GM04504 (cell line): ENCODE measurements at places on chromosomes 2 and 18.

DNA sequence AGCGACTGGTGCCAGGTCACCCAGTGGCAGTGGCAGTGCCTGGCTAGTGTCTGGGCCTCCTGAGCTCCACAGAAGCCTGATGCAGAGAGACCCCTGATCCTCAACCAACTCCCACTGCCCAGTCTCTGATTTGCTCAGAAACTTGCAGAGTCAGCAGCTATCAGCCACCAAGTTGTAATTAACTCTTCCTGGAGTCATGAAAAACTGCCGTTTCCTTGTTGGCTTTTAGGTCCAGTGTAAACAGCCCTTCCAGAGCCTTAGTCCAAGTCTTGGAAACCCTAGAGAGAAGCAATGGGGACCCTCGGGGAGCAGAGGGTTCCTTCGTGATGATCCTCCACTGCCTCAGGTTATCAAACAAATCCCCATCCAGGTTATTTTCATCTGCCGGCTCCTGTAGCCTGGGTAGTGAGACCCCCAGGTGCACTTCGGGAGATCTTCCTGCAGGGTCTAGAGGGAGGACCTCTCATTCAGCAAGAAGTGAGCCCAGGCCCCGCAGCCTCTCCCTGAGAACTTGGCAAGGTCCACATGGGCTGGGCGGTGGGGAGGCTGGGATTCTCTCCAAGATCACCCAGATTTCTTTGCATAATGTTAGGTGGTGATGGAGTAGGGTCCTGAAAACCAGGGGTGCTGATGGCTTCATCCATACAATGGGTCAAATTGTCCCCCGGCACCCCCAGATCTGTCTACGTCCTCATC, 137.7 kb upstream of the HDAC4 start:
- no peak for DNase-seq

GRCh38 chr2:88211809-88212154, 41.6 kb downstream of the THNSL2 start:
- DNase-seq: no peak

- no peak for DNase-seq
These were observed 393.9 kb downstream of the LRRTM1 start for GRCh38 chr2:79910643-79911042.

DNA sequence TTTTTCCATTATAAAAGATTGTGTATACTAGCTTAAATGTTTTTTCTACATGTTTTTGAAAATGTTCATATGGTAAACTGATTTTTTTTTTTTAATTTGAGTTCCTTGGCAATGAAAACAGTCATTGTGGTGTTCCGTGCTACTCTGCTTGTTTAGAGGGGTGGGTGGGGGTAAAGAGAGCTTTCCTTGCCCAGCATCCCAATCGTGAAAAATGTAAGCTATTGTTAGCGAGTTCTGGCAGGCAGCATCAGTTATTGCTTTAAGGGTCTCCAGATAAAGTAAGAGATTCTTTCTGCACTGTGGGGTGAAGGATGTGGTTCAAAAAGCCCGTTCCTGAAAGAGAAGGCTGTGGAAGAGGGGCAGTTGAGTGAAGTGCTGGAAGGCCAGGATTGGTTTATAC, 118.4 kb downstream of the TANC1 start:
- DNase-seq: no peak

- DNase-seq: no peak
These were observed 309.3 kb downstream of the ZNF521 start for GRCh38 chr18:25042641-25043051.

DNA sequence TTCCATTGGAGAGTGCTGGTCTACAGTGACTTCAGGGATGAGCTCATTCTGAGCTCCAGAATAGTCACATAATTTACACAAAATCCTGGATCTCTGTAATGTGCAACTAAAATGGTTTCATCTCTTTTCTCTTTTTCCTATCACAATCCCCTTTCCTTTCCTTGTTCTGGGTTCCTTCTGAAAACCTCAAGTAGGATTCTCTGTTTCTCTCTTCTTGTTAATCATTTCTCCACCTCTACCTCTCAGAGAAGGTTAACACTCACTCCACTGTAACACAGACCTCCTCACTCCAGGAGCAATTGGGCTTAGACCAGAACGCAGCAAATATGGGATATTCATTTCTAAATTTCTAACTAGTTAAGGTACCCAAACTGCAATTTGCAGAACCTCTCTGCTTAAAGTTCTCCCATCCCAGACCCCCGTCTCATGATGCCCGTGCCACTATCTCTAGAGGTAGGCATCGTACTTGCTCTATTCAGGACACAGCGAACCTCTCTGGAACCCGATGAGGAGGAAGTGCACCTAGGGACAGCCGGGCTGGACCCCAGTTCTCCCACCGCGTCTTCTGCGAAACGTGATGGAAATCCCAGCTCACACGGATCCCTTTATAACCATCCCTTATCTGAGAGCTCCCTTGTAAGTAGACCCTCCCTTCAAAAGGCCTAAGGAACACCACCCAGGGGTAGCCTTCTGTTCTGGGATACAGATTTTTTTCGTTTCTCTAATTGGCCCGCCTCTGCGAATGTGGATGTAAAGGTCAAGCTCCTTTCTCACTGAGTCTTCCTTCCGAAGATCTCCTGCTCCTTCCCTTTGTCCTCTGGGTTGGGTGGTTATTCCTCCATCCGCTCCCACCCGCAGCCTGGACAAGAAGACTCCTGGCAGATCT, 1.3 kb downstream of the FOXI3 start:
- DNase-seq: no peak

- no peak for DNase-seq
These were observed 10.8 kb upstream of the ALPP start for GRCh38 chr2:232367591-232368233.

GRCh38 chr2:102621630-102622029, 2.3 kb downstream of the SLC9A2 start:
- DNase-seq: no peak

DNA sequence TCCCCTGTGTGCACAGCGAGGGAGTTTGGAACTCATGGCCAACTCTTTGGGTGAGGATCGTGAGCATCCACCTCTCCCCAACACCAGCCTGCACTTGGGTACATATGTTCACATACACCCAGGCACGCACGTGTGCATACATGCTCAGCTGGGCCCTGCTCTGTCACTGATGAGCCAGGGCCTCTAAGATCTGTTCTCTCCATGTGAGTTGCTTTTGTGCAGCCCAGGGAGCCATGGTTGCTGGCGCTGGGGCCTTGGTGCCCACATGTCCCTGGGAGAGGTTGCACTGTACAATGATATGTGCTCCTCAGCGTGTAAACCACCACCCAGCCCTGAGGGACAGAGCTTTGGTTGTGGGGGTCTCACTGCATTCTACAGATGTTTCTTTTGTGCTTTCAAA, 44.1 kb downstream of the KLHL29 start:
- DNase-seq: no peak

DNA sequence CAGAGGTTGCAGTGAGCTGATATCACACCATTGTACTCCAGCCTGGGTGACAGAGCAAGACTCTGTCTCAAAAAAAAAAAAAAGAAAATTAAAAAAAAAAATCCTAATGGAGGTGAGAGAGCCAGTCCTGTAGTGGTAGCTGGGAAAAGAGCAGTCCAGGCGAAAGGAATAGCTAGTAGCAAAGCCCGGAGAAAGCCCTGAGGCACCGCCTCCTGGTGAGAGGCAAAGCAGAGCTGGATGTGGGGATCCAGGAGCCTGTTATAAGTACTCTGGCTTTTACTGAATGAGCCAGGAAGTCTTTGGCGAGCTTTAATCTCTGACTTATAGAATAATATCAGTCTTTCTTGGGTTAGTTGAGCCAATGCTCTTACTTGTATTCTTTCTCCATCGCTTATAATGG, 6.6 kb upstream of the KLHL23 start:
- no peak for DNase-seq

DNA sequence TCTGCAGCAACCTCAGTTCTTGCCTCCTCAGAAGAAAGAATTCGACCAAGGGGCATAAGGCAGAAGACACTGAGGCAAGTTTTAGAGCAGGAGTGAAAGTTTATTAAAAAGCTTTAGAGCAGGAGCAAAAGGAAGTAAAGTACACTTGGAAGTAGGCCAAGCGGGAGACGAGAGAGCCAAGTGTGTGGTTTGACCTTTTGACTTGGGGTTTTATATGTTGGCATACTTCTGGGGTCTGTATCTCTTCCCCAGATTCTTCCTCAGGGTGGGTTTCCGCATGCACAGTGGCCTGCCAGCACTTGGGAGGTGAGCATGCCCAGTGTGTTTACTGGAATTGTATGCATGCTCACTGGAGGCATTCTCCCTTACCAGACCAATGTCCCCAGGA, 59.3 kb upstream of the ANKRD44 start:
- DNase-seq: no peak

GRCh38 chr2:132747046-132747445, 77.0 kb upstream of the LYPD1 start:
- DNase-seq: no peak

DNA sequence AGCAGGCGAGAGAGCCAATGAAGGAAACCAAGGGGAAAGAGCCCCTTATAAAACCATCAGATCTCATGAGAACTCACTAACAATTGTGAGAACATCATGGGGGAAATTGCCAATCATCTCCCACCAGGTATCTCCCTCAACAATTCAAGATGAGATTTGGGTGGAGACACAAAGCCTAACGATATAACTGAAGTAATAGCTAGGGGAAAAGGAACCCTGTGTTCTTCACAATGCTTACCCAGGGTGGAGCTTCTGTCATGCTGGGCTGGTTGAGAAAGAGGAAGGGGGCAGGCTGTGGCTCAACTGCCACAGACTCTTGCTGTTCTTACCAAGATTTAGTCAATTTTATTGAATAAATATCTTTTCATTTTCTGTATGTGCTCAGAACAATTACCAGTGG, 392.1 kb upstream of the HS6ST1 start:
- no peak for DNase-seq

DNA sequence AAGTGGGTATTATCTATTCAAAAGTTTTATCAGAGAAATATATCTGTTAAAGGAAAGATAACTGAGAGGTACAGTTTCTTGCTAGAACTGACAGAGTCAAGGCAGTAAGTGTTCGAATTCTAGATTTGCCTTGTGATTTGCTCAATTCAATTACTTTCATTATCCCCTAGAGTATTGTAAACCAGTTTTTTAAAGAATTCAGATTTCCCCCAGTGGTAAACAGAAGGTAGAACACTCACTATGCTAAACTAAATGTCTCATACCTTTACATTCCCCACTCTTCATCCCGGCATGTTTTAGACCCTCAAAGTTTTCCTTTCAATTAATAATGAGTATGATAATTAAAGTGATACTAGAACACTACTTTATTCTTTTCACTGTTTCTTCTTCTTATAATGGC, 28.6 kb downstream of the TTC21B start:
- DNase-seq: no peak

- DNase-seq: no peak
These were observed 742 bp downstream of the PXDN start for GRCh38 chr2:1743396-1744150.

DNA sequence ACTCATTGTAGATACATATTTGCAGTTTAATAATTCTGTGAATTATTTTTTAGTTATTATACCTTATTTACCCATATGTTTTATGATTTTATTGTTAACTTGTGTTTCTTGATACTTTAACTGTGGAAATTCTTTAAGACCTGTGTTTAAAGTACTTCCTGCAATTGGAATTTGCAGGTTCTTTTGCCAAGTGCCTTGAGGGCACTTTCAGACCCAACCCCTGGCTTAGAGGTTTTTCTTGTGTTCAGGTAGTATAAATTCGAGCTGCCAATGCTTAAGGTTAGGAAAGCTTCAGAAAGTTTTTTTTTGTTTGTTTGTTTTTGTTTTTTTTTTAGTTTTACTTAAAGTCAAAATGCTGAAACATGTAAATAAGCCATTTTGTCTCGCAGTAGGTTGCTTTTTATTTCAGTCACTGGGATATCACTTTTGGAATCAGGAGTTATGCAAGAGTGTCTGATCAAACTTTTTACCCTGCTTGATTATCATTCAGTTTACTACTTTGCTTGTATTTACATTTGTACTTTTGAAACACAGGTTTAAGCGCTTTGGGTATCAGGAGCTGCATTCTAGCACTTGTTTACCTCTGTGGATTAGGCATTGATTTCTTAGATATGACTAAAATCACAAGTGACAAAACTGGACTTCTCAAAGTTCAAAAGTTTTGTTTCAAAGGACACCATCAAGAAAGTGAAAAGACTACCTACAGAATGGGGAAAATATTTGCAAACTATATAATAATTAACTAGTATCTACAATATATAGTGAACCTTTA, 31.8 kb downstream of the TDRD15 start:
- no peak for DNase-seq

DNA sequence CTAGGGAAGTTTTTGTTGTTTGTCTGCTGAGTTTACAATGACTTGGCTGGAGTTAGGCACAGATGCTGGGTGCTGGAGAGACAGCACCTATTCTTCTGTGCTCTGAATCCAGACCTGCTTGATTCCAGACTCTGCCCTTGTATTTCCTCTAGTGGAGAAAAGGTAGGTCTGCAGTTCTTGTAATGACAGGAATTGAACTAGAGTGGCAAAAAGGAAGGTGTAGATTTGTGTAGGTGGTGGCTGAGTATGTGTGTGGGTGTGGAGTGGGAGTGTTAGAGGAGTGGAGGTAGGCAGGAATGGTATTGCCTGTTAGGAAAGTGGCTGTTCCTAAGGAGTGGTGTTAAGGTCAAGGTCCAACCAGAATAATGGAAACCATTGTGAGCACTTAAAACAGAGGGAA, 71.9 kb upstream of the LYPD6 start:
- DNase-seq: no peak

- DNase-seq: no peak
These were observed 3.8 kb downstream of the KRCC1 start for GRCh38 chr2:88051792-88052191.

- no peak for DNase-seq
These were observed 83.3 kb upstream of the TANK start for GRCh38 chr2:161076936-161077335.

GRCh38 chr2:65294136-65294535, 66.5 kb downstream of the ACTR2 start:
- no peak for DNase-seq

- DNase-seq: no peak
These were observed 115.2 kb downstream of the FAM210A start for GRCh38 chr18:13611142-13611600.

DNA sequence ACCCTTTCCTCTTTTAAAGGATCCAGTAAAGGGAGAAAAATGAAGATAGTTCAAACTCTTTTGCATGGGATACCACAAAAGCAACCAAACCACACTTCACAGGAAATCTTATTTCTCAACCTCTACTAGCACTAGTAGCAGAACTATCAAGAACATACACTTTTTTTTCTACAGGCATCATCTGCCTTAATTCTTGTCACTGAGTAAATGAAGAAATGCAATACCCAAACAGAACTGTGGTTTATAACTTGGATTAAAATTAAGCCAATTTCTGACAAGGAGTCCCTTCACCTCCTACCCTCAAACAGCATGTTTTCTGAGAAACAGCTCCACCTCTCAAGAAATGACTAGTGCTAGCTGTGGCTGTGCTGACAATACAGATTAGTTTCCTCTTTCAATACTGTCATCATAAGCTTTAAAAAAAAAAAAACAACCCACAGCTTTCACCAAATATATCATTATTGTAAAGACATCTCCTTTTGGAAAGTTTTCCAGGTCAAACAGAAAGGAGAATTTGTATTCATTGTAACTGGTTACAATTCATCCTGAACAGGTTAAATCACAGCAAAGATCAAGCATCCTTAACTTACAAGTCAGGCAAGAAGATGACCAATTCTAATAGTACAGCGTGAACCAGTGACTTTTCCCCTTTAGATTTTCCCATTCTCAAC, 44.4 kb downstream of the PTPN2 start:
- DNase-seq: no peak

- DNase-seq: no peak
These were observed 163.3 kb upstream of the SERPINE2 start for GRCh38 chr2:224202281-224202865.

- DNase-seq: no peak
These were observed 56.6 kb upstream of the SCN9A start for GRCh38 chr2:166432331-166432730.
